ENCODE measurements at places on chromosomes 16 and 17.

DNA sequence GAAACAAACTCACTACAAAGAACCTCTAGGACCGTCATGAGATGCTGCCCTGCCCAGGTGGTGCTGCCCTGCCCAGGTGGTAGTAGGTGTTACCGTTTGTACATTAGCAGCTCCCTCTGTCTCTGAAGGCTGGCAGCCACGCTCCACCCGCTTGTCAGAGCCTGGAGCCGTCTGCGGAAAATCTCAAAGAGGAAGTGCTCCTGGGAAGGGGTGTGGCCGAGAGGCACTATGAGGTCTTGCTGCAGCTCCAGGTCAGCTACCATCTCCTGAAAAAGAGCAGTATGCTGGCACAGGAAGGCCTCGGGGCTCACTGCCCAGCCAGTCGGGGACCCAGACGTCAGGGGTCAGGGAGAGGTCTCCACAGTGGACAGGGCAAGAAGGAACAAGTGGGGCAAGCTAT is 28.3 kb downstream of the ZNF276 start:
- DNase-seq, result no peak

DNA sequence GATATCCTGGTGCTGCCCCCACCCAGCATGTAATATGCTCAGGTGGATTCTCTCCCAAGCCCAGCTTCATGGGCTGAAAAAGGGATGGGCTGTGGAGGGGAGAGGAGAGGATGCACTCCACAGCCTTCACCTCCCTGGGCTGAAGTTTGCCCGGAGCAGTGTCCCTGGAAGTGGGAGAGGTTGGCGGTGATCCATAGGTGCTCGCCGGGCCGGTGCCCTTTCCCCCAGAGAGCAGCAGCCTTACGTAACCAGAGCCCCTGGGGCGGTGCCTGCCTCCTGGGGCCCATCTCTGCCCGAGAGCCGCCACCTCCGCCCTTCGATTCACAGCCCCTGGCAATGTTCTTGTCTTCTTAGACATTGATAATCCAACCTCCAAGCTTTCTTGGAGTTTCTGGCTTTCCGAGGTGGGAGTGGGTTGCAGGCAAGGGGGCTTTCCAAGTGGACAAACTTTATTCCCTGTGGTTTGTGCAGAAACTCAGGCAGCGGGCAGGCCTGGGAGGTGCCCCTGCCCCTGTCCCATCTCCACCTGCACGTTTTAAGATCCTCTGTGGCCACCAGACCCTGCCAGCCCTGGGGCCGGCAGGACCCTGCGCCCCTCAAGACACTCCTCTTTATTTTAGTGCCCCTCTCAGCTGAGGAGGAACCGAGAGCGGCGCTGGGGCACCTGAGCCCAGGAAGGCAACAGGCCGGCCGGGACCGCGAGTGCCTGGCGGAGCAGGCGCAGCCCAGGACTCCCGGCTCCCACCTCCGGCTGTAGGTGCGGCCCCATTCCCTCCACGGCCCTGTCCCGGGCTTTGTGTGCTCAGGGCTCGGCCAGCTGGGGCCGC is 3.1 kb upstream of the WDR90 start:
- no peak for DNase-seq

DNA sequence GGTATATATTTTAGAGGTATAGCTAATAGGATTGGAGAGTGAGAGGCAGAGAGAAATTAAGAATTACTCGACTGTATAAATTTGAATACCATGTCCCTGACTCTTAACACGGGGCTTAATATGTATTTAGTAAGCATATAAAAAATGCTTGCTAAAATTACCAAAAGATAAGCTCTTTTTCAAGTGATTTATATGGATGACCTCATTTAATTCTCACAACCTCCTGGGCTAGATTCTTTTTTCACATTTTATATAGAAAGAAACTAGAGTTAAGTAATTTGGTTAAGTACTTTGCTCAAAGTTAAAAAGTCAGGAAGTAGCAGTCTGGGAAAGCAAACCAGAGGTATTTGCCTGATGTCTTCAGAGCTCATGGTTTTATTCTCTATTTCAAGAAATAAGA is 963.5 kb upstream of the SOX9 start:
- no peak for DNase-seq

DNA sequence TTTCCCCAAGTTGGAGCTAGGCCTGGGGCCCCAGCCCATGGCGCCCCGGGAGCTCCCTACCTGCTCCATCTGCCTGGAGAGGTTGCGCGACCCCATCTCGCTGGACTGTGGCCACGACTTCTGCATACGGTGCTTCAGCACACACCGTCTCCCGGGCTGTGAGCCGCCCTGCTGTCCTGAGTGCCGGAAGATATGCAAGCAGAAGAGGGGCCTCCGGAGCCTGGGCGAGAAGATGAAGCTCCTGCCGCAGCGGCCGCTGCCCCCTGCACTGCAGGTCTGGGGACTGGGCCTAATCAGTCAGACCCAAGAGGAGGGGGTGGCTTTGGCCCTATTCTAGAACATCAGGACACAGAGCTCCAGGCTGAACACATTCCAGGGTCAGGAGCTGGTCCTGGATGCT is 1.5 kb downstream of the RNF112 start:
- no peak for DNase-seq

- DNase-seq, result no peak
Observed at GRCh38 chr17:41304091-41304490, 1.4 kb upstream of the KRTAP29-1 start.

- peak; percentile 63 for DNase-seq
Observed at GRCh38 chr16:81873843-81874752, 95.0 kb downstream of the PLCG2 start.

GRCh38 chr16:86609115-86609514 is 30.8 kb downstream of the FOXL1 start:
- DNase-seq, result no peak

GRCh38 chr16:23060458-23061320 is 88.6 kb downstream of the USP31 start:
- peak; percentile 77 for DNase-seq

DNA sequence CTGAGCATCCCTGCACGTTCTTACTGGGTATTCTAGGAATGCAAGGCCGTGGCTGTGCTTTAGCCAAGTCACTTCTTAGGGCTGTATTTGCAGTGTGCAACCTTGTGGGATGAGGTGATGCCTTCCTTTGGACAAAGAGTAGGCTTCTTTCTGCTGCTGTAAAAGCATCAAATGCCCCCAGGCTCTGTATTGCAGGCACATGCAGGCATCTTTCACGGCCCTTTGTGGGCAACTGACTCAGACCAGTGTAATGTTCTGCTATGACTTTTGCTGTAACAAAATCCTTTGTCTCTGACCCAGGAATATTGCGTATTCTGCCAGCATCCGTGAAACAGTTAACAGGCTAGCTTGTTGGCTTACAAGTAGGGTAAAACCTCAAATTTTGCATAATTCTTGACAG is 30.9 kb upstream of the GCSH start:
- DNase-seq, result no peak

DNA sequence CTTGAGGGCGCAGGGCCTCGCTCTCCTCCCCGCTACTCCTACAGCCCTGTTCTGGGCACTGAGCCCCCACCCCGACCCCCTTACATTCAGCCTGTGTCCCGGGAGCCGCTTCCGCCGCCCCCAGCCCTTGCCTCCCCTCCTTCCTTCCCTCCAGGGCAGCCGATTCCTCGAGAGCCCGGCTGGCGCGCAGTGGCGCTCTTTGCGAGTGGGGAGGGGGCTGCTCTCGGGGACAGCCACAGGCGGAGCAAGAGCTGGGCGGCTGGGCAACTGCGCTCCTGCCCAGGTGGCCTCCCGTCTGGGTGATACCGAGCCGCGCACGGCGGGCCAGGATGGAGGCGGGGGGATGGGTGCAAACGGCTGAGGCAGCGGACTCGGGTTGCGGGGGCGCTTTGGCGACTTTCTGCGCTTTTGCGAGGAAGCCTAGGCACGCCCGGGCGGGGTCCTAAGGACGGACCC is 1.2 kb downstream of the MMP15 start:
- DNase-seq, result no peak

DNA sequence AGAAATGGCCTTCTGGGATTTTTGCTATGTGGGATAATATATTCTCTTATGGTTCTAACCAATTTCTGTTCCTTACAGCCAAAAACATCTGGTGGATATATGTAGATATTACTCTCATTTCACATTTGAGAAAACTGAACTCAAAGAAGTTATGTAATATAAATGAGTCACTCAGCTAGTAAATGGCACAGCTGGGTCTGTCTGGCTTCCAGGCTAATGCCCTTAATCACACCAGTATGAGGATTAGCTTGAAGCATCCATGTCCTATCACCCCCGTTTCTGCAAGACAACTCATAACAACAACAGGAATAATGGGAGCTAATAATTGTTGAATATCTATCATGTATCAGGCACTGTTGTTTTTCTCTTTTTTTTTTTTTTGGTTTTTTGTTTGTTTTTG is 34.4 kb upstream of the USP7 start:
- DNase-seq, result no peak

DNA sequence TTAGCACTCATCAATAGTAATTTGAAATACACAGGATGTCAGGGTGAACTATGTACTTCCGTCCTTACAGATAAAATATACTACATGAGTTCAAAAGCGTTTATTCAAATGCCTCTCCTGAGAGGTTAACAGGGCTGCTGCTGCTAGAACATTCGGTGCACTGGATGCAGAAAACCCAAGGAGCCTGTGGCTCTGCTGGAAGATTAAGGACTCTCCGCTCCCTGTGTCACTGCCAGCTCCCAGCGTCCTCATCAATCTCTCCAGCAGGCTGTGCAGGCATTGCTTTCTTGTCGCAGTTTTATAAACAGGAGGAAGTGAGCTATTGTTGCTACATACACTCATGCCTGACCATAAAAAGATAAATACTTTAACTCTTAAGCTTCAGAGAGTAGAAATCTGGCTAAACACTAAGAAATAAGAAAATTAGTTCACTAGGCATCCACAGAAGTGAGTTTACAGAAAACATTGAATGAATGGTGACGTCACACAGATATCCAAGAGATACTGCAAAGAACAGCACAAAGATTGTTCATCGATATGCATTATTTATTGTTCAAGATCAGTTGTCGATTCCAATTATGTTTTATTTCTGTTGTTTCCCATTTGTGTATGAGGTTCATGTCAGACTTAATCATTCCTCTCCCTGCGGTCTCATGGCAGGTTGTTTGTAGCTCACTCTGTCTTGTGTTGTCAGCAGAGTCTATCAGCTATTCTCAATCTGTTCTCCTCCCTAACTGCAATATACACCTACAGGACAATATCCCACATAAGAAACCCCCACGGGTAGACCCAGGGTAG is 127.9 kb upstream of the MON1B start:
- no peak for DNase-seq

DNA sequence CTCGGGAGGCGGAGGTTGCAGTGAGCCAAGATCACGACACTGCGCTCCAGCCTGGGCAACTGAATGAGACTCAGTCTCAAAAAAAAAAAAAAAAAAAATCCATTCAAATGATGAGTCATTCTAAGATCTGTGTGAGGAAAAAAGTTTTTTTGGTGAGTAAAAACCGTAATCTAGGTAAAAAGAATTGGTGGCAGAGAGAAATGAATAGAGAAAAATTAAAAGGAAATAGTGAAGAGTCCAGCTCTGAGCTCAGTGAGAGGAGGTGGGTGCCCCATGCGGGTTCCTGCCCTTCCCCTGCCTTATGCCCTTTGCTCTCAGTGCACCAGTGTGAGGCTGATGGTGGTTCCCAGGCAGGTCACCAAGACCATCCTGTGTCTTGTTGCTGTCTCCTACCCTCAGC is 20.9 kb downstream of the GAN start:
- DNase-seq, result no peak

- no peak for DNase-seq
Observed at GRCh38 chr17:70060415-70060814, 14.6 kb upstream of the KCNJ16 start.

DNA sequence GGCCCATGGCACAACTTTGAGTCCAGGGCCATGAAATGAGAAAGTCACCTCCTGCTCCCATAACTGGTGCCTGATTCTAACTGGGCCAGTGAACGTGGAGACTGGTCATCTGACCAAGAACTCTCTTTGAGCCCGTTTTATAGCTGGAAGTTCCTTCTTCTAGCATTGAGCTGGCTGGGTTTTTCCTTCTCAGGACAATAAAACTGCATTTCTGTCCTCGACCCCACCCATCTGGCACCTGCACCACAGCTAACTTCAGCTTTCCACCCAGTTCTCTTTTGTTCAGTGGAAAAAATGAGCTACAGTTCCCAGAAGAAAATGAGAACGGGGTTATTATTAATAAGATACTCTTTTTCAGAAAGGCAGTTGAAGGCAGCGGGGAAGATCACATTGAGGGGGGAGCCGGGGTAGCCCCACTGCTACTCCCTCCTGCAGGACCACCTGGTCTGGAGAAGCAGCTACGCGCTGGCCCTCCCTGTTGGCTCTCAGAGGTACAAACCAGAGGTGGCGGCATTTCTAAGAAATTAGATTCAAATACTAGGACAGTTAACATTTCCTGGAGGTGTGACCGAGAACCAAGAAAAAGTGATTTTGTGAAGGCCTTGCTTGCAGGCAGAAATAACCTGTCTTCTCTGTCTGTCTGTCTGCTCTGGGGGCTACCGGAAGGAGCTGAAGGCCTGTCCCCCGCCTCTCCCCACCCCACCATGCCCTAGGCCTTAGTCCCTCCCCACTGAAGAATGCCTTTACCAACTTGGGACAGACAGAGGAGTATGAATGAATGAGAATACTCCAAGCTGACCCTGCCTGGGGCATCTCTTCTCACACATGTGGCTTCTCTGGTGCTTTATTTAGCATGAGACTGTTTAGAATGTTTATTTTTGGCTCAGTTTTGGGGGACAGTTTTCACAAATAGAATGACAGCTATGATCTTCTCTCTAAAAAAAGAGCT is 123.9 kb downstream of the XYLT1 start:
- no peak for DNase-seq

GRCh38 chr17:59488805-59489204 is 76.6 kb upstream of the DHX40 start:
- DNase-seq, result no peak

DNA sequence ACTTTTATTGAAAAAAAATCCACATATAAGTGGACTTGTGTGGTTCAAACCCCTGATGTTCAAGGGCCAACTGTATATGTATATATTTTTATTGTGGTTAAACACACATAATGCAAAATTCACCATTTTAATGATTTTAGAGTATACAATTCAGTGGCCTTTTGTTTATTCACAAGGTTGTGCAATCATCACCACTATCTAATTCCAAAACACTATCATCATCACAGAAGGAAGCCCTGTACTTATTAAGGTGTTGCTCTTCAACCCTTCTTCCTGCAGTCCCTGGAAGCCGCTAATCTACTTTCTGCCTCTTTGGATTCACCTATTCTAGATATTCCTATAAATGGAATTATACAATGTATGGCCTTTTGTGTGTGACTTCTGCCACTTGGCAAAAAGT is 23.0 kb downstream of the MAP2K6 start:
- no peak for DNase-seq

DNA sequence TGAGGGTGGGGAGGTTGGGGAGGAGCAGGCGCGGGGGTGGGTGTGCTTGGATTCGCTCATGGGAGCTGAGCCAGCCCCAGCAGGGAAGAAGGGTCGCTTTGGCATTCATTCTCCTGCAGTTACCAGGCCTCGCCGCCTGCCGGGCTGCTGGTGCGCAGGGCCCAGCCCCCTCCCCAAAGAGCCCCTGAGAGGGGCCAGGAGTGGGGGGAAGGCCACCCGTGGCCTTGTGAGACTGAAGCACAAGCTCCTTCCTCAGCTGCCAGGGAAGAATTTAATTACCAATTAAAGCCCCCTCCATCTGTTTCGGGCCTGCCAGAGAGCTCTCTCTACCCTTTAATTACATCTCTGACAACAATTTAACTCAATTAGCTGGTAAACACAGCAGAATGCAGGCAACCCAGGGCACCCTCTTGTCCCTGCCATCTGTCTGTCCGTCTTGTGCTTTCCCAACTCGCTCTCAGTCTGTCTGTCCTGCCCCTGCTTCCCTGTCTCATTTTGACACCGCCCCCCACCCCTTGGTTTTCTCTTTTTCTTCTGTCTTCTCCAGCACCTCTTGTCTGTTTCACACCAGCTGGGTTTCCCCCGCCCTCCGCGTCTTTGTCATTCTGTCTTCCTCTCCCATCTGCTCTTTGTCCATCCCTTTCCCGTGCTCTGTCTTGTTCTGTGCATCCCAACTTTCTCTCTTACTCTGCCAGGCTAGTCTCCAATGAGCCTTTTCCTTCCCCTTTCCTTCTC is 32.7 kb downstream of the CDK5RAP3 start:
- peak; percentile 43 for DNase-seq
